ENCODE measurements at places on chromosomes 7 and 10.

DNA sequence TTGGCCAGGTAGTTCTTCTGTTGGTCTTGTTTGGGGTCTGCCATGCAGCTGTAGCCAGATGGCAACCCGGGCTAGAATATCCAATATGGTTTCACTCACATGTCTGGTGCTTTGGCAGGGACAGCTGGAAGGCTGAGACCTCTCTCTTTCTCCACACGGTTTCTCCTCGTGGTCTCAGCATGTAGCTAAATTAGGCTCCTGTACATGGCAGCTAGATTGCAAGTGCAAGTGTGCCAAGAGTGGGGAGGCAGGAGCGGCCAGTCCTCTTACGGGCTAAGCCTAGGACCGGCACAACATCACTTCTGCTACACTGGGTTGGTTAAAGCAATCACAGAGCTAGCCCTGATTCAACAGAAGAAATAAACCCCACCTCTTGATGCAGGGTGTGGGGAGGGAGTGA lies 9.3 kb upstream of the PDE1C start:
- no peak for DNase-seq

GRCh38 chr7:128008744-128009143 lies 22.5 kb downstream of the LRRC4 start:
- DNase-seq, result no peak

- DNase-seq, result peak; percentile 3
These were observed 644 bp downstream of the UMAD1 start for GRCh38 chr7:7641129-7641663.

GRCh38 chr10:118374404-118374803 lies 32.3 kb upstream of the FAM204A start:
- no peak for DNase-seq

DNA sequence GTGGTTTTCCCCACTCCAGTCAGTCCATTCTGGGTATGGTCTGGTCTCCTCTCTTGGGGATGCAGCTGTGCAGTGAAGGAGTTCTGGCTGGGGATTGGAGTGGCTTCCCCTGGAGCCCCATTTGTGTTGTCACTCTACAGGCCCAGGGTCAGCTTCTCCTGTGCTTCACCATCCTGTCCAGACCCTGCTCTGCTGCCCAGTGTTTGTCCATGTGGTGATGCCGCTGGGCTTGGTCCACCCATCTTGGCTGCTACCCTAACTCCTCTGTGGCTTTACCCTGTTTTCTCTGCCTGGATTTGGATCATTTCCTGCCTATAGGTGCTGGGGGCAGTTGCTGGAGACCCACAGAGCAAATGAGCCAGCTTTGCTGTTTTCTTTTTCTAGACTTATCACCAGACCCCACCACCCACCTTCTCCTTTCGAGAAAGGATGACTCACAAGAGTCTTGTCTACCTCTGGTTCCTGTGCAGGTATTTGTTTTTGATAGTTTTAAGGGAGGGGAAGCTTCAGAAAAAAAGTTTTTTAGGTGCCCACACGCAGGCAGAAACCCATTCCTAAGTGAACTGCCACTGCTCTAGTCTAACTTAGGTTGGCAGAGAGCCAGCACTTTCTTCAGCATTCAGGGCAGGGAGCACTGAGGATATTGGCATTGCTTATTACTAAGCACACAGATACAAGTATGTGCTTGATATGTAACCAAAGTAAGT lies 8.5 kb downstream of the ZDHHC16 start:
- DNase-seq, result no peak

- DNase-seq, result no peak
These were observed 88.0 kb downstream of the FGFR2 start for GRCh38 chr10:121510201-121510771.

- no peak for DNase-seq
These were observed 150.8 kb upstream of the PDE1C start for GRCh38 chr7:32221056-32221455.

- DNase-seq, result no peak
These were observed 39.0 kb downstream of the PARP12 start for GRCh38 chr7:140023728-140024127.

GRCh38 chr7:81960026-81960425 lies 190.2 kb upstream of the HGF start:
- no peak for DNase-seq

Data from substantia nigra (tissue), 51 donors.